ENCODE measurements at places on chromosomes 3 and 15. TPM values are rescaled to one million over a fixed set of nuclear protein-coding genes. Genes with fewer than 3 reads are reported as not detected.

The PRR20G gene
- total RNA-seq: not detected

The ZNF662 gene
- total RNA-seq: 0.63 TPM

The CD276 gene
- 178 TPM for total RNA-seq

The TRPM1 gene
- total RNA-seq: not detected

The VEPH1 gene
- 7.9 TPM for total RNA-seq

- no peak for DNase-seq
These were observed 494.3 kb upstream of the KCNMB2 start for GRCh38 chr3:178041931-178042330.

- no peak for DNase-seq
These were observed 104.5 kb downstream of the TFG start for GRCh38 chr3:100813828-100814227.

DNA sequence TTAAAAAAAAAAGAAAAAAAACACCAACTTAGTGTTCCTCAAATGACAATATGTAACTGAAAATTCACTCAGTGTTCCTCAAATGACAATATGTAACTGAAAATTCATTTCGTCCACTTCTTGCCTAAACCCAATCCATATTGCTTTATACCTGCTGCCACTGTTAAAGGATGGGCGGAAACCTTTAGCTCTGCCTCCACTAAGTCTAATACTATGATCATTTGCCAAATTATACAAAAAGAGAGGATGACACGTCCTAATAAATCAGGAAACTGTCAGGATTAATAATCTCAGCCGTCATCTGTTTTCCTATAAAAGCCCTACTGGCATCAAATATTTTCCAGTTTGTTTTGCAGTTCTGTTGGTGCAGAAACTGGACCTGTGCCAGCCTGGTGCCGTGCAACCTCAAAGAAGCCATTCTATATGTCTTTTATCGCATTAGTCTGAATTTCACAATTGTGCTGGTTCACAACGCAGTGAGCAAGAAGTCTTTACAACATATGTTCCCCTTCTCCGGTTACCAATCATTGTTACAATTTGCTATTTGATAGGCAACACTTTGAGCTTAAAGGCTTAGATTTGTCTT lies 160.4 kb upstream of the KCNH8 start:
- no peak for DNase-seq

DNA sequence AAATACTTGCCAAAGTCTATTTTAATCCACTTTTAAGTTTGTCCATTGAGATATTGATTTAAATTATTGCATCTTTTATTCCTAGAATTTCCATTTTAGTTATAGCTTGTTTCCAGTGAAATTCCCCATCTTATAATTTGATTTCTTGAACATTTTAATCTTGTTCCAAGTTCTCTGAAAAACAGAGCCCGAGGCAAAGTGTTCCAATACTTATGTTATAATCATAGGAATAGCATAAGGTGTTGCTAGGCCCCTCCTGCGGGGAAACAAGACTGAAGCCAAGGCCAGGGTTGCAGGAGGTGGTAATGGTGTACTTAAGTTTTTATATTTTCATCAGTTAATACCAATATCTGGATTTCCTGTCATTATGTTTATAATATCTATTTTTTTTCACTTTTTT lies 226.6 kb downstream of the ADAMTSL3 start:
- no peak for DNase-seq

GRCh38 chr3:111594205-111594604 lies 941 bp downstream of the ZBED2 start:
- DNase-seq: no peak

GRCh38 chr15:58442122-58442521 lies 10.3 kb downstream of the LIPC start:
- DNase-seq: no peak

- DNase-seq: no peak
These were observed 1114.8 kb downstream of the ROBO2 start for GRCh38 chr3:78154521-78155186.

DNA sequence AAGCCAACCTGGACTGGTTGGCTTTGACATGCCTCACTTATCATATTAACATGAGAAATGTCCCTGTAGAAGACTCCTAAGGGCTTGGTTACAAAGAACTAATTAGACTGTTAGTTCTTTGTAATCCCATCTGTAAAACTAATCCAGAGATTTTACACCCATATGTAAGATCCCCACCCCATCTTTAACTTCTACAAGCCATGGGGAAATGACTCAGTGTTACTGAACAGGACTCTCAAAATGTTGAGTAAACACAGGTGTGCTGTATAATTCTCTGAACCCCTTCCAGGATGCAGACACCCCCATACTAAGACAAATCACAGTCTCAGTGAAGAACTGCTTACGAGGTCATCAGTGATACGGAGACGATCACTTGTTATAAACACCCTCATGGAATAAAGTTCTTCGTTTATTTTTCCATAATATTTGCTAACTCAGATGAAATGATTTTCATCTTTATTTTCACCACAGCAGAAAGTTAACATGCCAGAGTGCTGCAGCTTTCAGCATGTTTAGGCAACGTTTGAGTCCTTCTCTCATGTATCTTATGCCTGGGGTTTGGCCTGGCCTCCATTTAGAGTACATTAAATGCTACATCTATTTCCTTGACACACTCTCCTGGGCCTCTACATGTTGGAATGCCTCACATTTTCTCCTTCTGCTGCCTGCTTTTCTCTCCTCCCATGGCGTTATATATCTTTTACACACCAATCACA lies 55.3 kb upstream of the LEKR1 start:
- DNase-seq: no peak

DNA sequence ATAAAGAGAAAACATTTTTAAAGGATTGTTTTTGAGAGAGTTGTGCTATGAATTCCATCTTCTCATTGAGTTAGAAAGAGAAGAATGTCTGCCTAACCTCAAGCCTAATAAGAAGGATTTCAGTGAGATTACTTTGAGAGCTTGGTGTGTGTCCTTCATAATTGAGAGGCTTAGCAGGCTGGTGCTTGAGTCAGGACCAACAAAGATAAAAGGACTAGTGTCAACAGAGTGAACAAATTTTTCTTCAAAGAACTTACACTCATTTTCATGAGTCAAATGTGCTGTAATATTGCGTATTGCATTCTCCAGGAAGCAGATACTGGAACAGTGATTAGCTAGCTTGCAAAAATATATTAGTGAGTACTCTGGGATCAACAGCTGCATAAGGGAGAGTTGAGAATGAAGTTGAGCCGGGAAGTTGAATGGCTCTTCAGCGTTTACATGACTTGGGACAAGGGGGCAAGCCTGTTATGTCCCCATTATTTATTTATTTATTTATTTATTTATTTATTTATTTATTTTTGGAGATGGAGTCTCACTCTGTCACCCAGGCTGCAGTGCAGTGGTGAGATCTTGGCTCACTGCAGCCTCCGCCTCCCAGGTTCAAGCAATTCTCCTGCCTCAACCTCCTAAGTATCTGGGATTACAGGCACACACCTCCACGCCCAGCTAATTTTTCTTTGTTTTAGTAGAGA lies 37.5 kb upstream of the SLITRK3 start:
- no peak for DNase-seq

GRCh38 chr15:28977377-28978010 lies 91.7 kb downstream of the APBA2 start:
- no peak for DNase-seq

DNA sequence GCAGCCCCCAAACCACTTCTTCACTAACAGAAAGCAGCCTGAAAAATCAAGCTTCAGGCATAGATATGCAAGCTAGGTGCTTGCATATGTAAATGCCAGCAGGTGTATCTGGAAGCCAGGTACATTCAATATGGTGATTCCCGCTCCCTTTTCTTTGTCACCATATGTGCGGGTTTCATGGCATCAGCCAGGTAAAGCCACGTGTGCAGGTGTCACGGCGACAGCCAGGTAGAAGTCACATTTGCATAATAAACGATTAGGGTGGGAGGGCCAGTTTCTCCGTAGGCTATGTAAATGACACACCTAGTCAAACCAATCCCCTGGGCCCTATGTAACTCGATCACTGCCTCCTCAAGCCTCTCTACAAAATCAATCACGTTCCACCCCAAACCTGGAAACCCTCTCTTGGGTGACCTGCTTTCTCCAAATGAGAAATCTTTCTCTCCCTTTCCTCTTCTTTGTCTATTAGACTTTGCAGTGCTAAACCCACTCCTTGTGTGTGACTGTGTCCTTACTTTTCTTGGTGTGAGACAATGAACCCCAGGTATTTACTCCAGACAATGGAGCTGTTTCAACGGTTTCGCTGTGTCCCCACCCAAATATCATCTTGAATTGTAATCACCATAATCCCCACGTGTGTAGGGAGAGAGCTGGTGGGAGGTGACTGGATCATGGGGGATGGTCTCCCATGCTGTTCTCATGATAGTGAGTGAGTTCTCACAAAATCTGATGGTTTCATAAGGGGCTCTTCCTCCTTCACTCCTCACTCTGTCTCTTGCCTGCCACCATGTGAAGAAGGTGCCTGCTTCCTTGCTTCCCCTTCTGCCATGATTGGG lies 44.6 kb downstream of the ONECUT1 start:
- no peak for DNase-seq

DNA sequence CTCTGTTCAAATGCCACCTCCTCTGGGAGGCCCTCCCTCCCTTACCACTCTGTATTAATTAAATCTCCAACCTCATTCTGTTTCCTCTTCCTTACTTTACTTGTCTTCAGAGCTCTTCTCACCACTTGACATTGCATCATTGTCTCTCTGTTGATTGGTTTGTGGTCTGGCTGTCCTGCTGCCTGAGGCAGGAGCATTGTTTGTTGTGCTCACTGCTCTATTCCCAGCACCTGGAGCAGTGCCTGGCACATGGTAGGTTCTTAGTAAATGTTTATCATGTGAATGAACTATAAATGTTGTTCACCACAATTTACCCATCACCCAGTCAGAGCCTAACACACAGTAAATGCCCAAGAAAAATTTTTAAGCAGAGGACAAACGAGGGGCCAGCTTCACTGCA lies 6.7 kb upstream of the BFSP2 start:
- DNase-seq: no peak

- DNase-seq: no peak
These were observed 293.3 kb upstream of the RORA start for GRCh38 chr15:61522411-61522810.

DNA sequence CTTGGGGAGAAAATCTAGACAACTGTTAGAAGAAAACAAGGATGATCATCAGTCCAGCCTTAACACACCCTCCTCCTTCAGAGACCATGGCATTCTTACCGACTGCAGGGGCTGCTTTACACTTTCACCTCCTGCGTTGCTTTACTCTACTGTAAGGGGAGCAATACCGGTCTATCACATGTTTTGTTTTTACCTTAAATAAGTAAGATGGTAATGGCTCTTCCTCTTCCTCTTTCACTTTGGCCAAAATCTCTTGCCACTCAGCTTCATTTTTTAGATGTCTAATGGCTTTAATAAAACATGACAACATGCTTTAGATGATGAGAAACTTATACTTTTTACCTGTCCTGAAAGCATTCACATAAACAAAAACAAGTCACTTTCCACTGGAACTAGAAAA lies 33.4 kb upstream of the STIMATE start:
- DNase-seq: no peak

DNA sequence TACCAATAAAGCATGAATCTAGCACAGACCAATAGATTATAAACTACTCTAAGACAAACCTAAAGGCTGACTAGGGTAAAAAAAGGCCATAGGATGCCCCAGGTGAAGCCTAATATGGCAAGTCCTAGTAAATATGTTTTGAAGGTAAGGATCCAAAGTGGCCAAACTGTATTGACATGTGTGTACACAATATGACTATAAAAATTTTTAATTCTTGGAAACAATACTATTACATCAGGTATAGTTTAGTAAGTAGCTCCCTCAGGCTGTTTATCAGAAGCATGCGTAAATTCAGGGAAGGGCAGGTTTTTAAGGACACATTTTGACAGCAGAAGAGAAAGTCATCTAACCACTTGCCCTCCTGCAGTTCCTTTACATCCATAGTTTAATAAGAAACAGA lies 18.8 kb downstream of the GNB4 start:
- DNase-seq: no peak

DNA sequence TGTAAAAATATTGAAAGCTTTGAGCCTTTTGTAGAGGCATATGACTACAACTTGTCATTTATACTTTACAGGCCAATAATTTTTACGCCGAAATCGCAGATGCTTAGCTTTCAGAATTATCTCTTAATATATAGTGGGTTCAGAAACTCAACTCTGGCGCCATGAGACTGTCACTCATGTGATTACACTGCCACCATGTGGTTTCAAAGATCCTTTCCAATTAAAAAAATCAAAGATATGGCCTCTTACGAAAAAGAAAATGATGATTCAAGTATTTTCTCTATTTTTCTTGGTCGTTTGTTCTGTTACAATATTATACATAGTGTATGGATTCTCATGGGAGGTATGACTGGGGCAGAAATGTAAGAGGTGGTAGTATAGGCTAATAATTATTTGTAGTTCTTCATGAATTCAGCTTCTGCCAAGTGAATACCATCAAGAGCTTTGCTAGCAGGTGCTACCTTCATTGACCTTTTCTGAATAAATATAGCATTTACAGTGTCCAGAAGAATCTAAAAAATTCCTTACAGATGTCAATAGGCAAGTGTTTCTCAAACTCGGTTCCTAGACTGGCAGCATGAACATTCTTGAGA lies 751.7 kb upstream of the GOLIM4 start:
- DNase-seq: no peak

Measured in mesothelial cell of epicardium (in vitro differentiated cells).